ENCODE measurements at places on chromosomes 5 and 9.

DNA sequence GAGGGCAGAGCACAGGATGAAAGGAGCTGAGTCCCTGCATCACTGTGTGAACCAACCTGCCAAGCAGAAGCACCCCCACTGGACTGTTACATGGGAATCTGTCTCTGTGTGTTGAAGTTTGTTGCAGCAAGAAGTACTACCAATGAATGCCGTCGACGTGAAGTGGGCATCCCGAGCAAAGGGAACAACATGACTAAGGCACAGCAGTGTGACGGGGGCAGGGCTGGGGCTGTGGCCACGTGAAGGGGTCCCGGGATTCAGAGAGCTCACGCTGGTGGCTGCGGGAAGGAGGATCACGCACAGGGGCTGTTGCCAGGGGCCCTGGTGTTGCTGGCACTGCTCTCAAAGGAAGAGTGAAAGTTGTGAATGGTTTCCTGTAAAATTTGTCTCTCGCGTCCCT lies 27.5 kb upstream of the GABBR2 start:
- no peak for DNase-seq

DNA sequence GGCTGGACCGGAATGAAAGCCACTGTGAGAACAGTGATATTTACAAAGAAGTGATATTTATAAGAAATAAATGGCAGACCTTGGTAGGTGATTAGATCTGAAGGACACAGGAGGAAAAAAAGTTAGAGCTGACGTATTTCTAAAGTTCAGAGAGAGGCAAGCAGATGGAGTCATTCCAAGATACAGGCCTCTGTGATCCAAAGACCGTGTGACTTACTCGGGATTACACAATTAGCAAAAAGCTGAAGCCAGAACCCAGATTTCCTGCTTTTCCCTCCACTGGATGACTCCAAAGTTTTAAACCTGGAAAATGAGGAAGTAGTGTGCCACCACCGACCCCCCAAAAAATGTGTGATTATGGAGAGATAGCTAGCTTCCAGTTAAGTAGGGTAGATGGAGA lies 3.1 kb upstream of the DOCK8 start:
- no peak for DNase-seq

- DNase-seq: no peak
Measured at GRCh38 chr9:34506623-34507022, 16.2 kb downstream of the ENHO start.

DNA sequence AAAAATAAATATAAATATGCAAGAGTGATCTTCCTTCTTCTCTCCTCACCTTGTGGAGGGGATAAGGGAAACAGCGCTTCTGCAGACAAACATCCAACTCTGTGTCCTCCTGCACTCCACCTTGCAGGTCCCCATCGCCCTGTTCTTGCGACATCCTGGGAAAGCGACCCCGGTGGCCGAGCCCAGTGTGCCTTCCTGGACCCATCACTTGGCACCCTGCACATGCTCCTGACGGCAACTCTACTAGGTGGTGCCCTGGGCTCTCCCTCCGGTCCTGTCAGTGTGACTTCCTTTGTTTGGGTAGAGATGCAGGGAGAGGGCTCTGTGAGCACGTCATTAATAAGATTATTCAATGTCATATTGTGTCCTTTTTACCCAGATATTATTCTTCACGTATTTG lies 266.0 kb upstream of the ADAMTS16 start:
- no peak for DNase-seq

- DNase-seq: no peak
Measured at GRCh38 chr9:1248743-1249142, 198.6 kb downstream of the DMRT2 start.

GRCh38 chr5:180596668-180597231 lies 5.5 kb upstream of the SCGB3A1 start:
- DNase-seq: no peak

DNA sequence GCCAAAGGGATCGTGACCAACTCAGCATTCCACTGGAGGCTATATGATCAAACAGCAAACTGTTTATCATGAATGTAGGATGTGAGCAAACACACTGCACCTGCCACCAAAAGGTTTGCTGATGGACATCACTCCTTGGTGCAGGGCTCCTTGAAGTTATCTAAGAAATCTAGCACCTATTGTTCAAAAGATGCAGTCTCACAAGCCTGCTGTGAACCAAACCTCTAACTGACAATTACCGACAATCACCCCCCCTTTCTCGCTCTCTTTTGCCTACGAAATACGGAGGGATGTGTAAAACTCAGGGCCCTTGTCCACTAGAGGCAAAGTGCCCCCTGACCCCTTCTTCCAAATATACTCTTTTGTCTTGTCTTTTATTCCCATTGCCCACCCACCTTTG lies 2.5 kb upstream of the CLTA start:
- DNase-seq: no peak

DNA sequence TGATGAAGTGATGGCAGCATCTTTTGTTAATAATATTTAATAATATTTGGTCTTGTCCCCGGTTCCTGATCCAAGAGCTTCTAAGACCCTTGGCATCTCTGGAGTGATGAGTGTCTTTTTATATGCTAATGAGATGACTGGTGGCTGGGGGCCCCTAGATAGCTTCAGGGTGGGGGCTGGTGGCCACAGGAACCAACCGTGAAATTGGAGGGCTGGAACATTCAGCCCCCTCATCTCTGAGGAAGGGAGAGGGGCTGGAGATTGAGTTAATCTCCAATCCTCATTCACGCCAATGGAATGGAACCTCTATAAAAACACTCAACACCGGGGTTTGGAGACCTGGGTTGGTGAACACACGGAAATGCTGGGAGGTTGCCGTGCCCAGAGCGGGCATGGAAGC lies 78.2 kb upstream of the RAPGEF1 start:
- no peak for DNase-seq

- no peak for DNase-seq
Measured at GRCh38 chr5:81397176-81397575, 3.2 kb upstream of the ACOT12 start.
